Activated CD8-positive, alpha-beta memory T cell treated with anti-CD3 and anti-CD28 coated beads, Interleukin-2, amount 50 U/mL, for 4 hours (primary cell): ENCODE measurements at places on chromosomes 4 and X.

- DNase-seq: no peak
These were observed 554.8 kb upstream of the HTR2C start for GRCh38 chrX:114028907-114029662.

- DNase-seq: no peak
These were observed 167.5 kb upstream of the BOD1L1 start for GRCh38 chr4:13794819-13795565.

DNA sequence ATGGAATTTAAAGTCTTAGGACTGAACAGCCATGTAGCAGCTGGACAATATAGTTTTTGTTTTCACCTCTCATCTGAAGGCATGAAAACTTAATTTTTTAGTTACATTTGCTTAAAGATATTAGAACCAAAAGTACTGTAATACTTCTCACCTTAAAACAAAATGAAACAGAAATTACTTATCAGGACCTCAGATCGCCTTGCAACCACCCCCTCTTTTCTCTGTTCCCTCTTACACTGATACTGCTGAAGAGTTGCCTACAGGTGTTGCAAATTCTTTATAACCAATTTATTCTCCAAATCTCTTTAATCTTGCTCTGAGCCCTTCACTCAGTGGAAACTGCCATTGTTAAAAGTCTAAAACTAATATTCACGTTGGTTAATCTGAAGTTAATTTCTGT, 145.0 kb downstream of the SPCS3 start:
- no peak for DNase-seq

DNA sequence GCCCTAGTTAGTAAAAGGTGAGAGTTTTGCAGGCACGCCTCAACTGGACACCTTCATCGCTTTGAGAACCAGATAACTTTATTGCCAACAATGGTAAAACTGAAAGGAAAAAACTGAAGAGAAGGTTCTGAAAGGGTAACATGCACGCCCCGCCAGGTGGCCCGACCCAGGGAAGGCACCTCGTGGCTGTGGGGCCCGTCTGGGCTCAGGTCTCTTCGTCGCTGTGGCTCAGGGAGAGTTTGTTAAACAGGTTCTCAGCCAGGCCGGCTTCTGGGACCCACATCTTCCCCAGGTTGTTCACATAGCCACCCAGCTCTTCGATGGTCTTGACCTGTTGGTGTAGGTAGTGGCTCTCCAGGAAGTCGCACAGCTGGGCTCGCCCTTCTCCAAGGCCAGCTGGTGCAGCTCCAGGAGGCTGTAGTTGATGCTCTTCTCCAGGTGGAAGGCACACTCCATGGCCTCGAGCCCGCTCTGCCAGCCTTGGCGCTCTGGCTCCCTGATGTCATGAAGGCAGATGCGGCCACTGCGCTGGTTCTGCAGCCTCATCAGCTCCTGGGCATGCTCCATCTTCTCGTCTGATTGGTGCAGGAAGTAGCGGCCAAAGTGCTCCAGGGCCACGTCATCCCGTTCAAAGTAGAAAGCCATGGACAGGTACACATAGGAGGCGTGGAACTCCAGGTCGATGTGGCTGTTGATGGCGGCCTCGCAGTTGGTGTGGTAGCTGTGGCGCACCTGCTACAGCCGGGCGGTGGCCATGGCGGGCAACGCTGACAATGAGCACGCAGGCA, 69.7 kb downstream of the FAM47C start:
- DNase-seq: no peak

- DNase-seq: no peak
These were observed 105.1 kb upstream of the ARHGAP24 start for GRCh38 chr4:85369703-85370380.

DNA sequence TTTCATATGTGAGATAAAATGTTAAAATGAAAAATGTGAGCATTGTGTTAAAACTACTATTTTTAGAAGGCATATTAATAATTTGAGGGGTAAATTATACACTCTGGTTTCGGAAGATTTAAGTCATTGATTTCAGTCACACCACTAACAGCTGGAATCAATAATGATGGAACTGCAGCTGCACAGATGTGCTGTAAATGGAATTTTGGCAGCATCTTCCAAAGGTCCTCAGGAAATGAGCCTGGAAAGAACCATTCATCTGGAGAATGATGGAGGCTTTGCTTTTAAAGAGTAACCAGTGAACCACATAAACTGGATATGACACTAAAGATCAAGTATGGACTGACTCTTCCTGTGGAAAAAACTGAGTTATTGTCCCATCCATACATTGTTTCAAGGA, 759.0 kb upstream of the EPHA5 start:
- DNase-seq: no peak

- no peak for DNase-seq
These were observed 9.6 kb upstream of the ABLIM2 start for GRCh38 chr4:8168232-8168631.

DNA sequence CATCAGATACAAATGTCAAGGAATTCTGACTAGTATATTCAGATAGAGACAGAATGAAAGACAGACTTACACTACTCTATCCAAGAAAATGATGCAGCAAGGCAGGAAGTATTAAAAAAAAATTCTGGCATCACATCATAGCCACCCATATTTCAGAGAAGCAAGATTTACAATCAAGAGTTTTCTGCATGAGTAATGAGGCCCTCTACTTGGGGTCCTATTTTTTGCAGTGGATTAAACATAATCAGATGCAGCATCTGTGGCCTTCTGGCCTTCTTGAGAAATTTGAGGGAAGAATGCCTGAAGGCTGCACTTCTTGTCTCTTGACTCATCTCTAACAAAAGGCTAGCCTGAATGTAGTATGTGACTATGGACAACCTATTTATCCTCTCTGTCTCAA, 48.2 kb upstream of the SLIT2 start:
- no peak for DNase-seq

DNA sequence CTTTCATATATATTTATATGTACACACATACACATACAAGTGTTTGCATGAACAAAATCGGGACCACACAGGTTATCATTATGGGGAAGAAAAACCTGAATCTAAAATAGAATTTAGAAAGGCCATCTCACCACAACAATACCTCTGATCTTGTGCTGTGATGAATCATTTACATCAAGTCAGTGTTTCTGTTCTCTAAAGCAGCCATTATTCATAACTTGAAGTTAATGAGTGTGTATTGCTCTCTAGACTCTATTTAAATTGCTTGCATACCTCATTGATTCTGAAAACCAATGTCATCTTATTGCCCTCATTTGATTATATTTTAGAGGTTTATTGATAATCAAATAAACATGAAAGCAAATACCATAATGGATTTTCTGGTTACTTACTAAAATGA, 71.6 kb downstream of the FAM114A1 start:
- DNase-seq: no peak

DNA sequence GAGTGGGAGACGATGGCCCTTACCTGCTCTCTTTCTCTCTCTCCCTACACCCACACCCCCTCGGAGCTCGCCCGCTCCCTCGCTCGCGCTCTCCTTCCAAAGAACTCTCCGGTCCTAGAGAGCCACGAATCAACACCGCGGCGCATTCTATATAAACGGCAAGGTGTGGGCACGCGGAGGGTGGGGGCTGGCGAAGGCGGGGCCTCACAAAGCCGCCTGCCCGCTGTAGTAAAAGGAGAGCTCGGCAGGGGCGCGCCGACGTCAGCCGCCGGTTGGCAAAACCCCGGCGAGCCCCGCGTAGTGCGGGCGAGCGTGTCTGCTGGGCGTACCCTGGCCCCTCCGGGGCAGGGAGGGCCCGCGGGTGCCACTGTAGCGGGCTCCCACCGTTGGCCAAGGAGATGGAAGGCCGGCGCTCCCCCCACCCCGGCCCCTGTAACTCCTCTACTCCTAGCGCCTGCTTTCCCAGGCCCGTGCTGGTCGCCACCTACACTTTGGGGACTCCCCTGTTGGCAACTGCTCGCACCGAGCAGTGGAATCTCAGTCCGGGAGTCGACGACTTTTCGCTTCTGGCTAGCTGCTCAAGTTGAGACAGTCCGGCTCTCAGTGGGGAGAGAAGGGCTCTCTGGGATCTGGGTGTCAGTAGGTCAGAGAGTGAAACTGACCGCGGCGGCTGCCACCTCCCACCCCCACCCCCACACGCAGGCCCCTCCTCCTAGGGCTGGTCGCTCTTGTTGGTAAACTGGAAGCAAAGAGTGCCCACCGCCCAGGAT, 325.5 kb upstream of the F9 start:
- no peak for DNase-seq

DNA sequence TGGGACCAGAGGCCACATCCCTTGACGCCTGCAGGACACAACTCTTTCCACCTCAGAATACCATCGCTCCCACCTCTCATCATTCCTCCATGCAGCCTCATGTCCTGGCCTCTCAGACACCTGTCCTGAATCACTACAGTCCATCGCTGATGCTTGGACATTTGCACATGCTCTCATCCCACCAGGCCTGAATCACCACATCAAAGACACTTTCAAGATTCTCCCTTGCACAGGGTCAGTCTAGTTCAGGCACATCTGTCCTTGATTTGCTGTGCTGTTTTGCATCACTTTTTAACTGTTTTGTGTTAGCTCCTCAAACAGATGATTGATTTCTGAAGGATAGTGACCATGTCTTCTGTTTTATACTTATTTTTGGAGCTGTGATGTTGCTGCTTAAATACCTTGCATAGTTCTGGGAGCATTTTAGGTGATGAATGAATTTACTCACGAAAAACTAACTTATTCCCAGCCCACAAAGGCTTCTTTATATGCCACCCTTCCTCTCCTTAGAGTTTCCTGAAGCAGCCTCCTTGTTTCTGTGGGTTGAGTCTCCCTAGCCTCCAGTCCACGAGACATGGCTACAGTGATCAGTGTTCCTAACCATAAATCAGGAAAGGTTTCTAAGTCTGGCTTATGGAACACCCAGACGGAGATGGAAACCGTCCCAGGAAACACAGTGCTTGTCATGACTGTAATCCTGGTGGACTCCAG, 2.6 kb downstream of the FAM114A1 start:
- no peak for DNase-seq

- DNase-seq: no peak
These were observed 30.1 kb upstream of the MAD2L1 start for GRCh38 chr4:120096508-120097297.

GRCh38 chr4:141077611-141078225, 55.6 kb downstream of the RNF150 start:
- DNase-seq: no peak

DNA sequence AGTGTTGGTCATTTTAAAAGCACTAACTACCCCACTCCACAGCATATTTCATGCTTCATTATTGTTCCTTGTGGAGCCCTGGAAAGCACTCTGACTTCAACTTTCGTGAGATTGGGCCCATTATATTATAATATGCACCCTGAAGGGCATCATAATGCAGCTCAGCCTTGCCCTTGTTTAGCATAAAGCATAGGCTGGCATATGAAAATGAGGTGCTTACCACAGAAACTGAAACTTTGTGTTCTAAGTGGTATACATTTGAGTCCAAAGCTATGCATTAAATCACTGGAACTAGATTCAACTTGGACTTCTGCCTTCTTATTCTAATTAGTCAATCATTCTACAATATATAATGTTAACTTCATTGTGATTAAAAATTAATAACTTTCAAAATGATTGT, 1027.9 kb downstream of the STIM2 start:
- DNase-seq: no peak

GRCh38 chrX:149037281-149037870, 467.7 kb downstream of the IDS start:
- DNase-seq: no peak

GRCh38 chr4:146632770-146633470, 5.8 kb upstream of the POU4F2 start:
- DNase-seq: no peak

DNA sequence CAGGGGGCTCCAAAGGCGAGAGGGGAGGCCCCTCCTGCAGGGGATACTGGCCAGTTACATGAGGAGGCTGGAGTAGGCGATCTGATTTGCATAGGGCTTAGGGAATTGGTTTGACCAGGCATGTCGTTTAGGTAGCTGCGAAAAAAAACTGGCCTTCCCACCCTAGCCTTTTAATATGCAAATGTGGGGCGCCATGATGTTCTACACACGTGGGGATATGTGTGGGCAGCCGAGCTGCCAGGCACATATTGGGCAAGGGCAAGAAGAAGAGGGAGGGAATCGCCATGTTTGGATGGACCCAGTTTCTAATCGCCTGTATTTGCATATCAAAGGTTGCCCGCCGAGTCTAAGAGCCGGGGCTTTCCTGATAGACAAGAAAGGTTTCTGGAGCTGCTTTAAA, 121.3 kb downstream of the PRKX start:
- DNase-seq: no peak

DNA sequence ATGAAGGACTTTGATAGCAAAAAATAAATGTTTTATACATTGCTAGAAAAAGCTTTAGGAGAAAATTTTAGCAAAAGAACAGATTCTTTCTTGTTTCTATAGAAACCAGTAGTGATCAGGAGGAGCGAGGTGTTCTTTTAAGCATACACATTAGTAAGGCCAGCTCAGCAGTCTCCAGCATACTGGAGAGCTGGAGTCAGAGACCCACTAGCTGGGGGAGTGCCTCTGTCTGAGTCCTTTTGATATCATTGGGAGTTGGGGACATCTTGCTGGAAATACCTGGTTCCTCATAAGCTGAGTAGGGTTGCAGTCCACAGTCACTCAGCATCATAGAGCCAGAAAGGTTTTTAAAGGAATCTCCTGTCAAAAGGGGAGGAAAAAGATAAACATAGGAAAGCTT, 67.4 kb downstream of the AFF2 start:
- DNase-seq: no peak

DNA sequence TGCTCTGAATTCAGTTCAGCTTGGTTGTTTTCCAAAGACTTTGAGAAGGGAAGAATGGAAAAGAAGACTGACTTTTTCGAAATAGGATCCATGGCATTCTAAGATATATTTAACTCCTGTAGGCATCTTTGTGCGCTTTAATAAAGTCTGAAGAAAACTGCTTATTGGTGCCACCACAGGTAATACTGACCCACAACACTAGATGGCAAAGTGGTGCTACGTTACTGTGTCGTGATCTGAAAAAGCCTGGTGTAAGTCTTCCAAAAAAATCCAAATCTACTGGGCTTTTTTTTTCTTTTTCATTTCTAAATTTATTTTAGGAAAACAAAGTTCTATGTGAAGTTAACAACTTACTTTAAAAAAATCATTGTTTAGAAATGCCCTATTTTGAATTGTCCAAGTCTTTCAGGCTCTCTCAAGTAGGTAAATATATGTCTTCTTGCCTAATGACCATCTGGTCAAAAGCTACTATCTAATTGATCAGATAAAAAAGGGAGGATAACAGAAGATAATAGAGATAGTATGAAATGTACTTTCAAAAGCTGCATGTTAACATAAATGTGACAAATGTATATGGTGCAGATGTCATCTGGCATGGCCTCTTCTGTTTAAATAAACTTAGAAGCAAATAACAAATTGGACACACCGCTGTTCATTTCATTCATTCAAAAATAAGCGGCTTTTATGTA, 47.0 kb upstream of the MID1IP1 start:
- DNase-seq: peak; percentile 29

- DNase-seq: no peak
These were observed 36.9 kb downstream of the COQ2 start for GRCh38 chr4:83247415-83248357.

- no peak for DNase-seq
These were observed 54.4 kb downstream of the ADD1 start for GRCh38 chr4:2898001-2898400.

GRCh38 chrX:44306356-44306755, 37.1 kb downstream of the EFHC2 start:
- DNase-seq: no peak

- peak; percentile 19 for DNase-seq
These were observed 679.9 kb downstream of the RPA4 start for GRCh38 chrX:97563531-97564133.

- no peak for DNase-seq
These were observed 268.5 kb downstream of the ARAP2 start for GRCh38 chr4:35975617-35976355.

- DNase-seq: no peak
These were observed 9.9 kb upstream of the TMSB15C start for GRCh38 chrX:104085919-104086318.

GRCh38 chr4:175930471-175930870, 118.4 kb upstream of the GPM6A start:
- no peak for DNase-seq
